Chondrocyte (in vitro differentiated cells): ENCODE measurements at places on chromosomes 13 and 19. TPM values are rescaled to one million over a fixed set of nuclear protein-coding genes. Genes with fewer than 3 reads are reported as not detected.

The NCCRP1 gene
- not detected in 3 replicates for total RNA-seq

The NPAS1 gene
- total RNA-seq, result 1.0 to 1.8 TPM (median 1.7 TPM) in 3 replicates

The SHD gene
- total RNA-seq, result not detected in 3 replicates

The CCDC194 gene
- not detected in 3 replicates for total RNA-seq

The VAV1 gene
- not detected in 3 replicates for total RNA-seq

The TSKS gene
- total RNA-seq, result not detected in 3 replicates

The ZIM2 gene
- not detected in 3 replicates for total RNA-seq

The TNNT1 gene
- 0.62 TPM in 1 of 3 replicates, not detected in the others for total RNA-seq

The ZIC5 gene
- 2.7 to 5.8 TPM (median 3.1 TPM) in 3 replicates for total RNA-seq

The CGB1 gene
- 0.92 TPM in 1 of 3 replicates, not detected in the others for total RNA-seq

The ZNF554 gene
- 4.1 to 4.5 TPM (median 4.4 TPM) in 3 replicates for total RNA-seq

The CGB2 gene
- 0.56 TPM in 1 of 3 replicates, not detected in the others for total RNA-seq

The SGCG gene
- 7.1 to 12.8 TPM (median 12.7 TPM) in 3 replicates for total RNA-seq

The NUDT19 gene
- 8.2 to 11.1 TPM (median 10.0 TPM) in 3 replicates for total RNA-seq

The FFAR1 gene
- not detected in 3 replicates for total RNA-seq

The GPR4 gene
- not detected in 3 replicates for total RNA-seq

The TMEM145 gene
- total RNA-seq, result 0.32 to 0.36 TPM in 2 of 3 replicates, not detected in the other

The HPN gene
- total RNA-seq, result not detected in 3 replicates

The KIR2DL3 gene
- total RNA-seq, result not detected in 3 replicates

The KCTD12 gene
- 33.8 to 49.6 TPM (median 34.1 TPM) in 3 replicates for total RNA-seq

The VSTM1 gene
- not detected in 3 replicates for total RNA-seq

The ZNF763 gene
- 1.1 to 3.5 TPM (median 2.7 TPM) in 3 replicates for total RNA-seq
